ENCODE measurements at places on chromosomes 3 and 15.

DNA sequence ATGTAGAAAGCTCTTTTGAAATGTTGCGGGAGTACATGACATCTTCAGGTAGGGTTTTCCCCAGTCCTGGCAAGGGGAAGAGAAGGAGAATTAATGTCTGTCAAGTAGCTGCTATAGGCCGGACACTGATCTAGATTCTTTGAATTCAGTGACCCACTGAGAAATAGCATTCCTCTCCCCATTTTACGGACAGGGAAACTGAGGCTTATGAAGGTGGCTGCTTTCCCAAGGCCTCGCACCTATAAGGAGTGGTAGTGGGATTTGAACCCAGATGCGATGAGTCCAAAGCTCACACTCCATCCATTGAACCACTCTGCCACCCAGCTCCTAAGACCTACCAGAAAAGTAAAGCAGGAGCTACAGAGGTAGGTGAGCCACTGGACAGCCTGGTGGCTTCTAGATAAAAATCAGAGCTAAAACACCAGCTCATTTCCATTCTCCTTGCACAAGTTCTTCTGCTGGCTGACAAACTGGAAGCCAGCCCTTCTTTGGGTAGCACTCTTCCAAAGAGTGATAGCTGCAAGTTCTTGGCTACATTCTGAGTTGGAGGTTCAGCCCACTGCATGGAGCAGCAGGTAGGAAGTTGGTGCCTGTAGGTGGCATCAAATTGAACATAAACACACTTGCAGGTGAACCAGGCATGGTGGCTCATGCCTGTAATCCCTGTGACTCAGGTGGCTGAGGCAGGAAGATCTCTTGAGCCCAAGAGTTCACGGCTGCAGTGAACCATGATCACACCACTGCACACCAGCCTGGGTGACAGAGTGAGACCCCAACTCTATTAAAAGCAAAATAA, 22.0 kb downstream of the ZNF710 start:
- no peak for DNase-seq

GRCh38 chr15:50418041-50418583, 6.1 kb upstream of the USP8 start:
- DNase-seq = no peak

- no peak for DNase-seq
Measured at GRCh38 chr15:23670970-23671369, 16.1 kb downstream of the NDN start.

DNA sequence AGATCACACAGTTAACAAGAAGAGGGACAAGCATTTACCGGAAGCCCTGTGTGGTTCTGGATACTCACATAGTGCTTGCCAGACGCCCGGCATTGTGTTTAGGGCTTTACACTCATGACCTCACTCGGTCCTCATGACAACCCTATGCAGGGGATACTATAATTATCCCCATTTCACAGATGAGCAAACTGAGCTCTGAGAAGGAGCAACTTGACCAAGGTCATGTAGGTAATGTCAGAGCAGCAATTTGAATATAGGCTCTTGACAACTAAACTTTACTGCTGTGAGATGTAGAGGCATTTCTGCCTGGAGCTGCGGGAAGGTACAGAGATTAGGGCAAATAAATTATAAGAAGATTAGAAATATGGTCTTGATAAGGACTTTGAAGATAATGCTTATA, 70.0 kb downstream of the SAMMSON start:
- no peak for DNase-seq

- no peak for DNase-seq
Measured at GRCh38 chr3:157204431-157204830, 44.5 kb upstream of the CCNL1 start.

DNA sequence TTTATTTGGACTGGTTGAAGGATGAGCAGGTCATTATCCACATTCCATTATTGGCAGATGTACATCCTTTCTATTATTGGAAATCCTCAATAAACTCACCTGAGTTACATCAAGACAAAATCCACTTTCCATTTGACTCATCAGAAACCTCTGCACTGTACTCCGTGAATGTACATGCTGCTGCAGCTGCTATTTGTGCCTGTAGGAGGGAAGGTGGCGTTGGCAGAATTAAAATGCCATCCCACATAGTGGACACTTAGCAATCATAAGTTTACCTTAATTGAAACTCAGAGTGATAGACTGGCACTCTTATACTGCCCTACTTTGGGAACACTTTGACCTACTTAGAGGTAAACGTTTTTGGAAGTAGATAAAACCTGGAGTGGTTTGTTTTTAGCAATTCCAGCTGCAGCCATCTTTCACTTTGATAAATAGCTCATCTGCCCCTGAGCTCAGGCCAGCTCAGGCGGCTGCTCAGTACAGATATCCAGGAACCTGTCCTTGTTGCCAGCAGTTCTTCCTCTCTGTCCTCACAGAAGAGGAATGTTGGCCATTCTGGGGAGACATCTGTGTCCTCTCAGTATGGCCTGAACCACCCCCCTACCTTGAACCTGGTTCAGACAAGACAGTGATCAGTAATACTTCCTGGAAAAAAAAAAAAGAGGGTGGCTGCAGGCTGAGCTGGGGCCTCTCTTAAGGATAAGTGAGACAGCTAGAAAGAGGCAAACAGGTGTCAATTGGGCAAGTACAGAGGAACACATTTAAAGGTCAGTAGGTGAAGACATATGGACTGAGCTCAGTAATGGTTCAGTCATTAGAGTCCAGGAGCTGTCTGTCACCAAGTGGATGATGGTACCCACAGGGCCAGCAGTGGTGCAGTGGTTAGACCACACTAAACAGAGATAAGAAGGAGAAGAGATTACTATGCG, 153.4 kb upstream of the UMPS start:
- DNase-seq = no peak

DNA sequence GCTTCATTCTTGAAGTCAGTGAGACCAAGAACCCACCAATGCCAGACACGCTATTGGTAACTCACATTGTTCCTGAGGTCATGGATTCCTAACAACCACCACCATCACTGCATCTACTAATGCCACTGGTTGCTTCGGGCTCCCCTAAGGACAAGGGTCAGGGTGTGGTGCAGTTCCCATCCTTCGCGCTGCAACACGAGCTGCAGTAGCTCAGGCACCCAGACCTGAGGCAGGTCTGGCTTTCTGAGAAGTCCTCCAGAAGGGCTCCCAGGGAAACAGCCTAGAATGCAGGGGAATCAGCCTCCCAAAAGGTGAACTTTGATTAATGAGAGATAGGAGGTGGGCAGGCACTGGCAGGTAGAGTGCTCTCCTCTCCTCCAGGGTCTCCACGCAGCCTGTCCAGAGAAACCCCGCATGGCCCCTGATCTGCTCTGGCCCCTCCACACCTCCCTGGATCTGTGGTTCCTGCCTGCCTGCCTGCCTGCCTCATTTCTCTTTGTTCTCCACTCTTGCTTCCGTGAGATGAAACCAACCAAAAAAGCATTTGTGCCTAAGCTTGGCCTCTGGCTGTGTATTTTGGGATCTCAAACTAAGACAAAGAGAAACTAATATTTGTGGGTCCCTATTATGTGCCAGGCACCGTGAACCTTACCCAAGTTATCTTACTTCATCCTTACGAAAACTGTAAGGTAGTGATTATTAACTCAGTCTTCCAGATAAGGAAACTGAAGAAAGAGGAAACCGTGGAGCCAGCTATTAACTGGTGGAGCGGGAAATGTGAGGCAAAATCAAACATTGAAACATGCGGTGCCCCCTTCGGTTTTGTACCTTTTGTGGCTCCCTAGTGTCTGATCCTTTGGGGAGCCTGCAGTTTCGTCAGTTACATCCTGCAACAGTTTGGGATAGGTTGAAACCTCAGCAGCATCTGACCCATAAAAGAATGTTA, 43.9 kb upstream of the USP3 start:
- no peak for DNase-seq

DNA sequence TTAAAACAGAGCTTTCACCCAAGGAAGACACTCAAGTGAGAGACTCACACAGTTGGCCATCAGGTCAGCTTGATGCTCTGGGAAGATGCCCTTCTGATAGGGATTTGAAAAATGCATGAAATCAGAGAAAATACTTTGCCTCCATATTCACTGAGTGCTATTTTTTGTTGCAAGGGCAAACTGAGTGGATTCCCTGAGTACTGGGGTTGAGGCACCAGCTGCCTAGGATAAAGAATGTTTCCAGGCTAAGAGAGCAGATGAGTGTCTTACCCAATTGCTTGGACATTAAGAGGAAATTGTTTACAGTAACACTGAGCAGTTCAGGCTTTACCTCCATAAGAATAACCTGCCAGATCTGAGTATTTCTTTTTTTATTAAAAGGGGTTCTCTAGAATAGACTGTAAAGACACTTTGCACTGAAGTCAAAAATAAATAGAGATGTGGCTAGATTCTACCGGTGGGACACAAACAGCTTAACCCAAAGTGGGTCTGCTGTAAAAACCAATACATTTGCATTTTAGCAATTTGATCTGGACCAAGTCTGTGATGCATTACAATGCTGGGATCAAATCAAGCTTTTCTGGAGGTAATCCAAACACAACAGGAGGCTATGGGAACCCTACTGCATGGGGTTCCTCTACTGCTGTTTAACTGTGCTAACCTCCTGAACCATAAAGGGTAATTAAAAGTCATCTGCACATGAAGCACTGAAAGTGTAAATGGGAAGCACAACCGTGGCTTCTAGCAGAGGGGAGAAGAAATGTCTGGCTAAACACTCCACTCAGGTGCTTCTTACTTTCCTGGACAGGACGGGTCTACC, 238.8 kb upstream of the WNT5A start:
- no peak for DNase-seq

DNA sequence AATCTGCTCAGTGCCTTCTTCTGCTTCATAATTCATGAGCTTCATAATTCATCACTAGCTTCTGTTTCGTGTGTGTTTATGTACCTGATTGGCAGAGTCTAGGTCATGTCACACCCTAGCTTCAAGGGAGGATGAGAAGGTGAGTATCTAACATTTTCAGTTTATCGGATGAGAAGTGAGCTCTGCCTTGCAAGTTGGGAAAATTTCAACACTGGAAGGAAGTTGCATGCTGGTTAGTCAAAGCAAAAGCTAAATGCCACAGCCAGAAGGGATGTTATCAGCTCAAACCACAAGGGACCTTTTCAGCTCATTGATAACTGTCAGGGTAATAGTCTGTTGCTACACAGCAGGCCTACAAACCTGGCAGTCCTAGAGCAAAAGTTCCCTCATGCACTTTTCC, 7.3 kb upstream of the TNFSF10 start:
- no peak for DNase-seq

DNA sequence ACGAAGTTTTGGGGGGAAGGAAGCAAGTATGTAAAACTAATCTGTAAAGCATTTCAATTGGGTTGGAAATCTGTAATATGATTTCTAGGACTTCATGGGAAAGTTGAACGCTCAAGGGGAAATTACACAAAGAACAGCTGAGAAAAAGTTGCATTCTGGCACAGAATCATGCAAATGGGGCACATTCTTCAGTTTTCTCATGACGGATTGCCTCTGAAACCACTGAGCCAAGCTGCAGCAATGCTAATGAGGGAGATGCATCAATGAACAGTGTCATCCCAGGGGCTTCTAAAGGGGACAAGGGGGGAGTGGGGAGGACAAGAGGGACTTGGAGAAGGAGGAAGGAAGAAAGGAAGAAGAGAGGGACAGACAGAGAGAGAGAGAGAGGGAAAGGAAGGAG, 291.4 kb upstream of the ATP11B start:
- no peak for DNase-seq

DNA sequence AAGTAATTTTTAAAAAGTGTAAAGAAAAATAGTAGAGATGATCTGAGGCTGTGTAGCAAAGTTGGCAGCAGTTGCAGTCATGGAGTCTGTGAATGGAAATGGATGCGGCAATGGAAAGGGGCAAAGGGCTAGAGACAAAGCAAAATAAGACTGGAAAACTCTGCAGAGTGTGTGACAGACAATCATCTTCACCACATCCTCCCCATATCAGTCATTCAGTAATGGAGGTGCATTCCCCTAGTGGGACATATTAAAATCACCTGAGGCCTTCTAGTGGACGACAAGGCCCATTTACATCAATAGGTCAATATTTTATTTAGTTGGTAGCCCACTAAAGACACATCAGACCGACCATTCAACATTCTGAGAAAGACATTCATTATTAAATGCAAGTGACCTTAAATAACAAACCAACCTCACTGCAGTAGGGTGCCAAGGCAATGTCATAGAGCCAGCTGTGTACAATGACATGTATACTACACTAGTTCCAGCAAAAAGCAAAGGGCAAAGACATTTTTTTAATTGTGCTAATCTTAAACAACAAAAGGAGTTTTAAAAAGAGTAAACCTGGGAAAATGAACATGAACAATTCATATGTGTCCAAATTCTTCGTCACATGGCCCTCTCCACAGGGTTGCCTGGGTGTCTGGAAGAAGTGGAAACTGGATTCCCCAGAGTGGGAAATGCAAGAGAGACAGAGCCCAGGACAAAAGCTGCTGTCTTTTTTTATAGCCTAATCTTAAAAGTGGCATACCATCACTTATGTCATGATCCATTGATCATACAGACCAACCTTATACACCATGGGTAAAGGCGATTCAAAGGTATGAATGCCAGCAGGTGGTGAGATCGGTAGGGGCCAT, 15.6 kb upstream of the RAP2B start:
- no peak for DNase-seq

- no peak for DNase-seq
Measured at GRCh38 chr3:14446988-14447570, 44.7 kb downstream of the SLC6A6 start.

GRCh38 chr15:92920595-92921161, 20.6 kb downstream of the CHD2 start:
- no peak for DNase-seq

DNA sequence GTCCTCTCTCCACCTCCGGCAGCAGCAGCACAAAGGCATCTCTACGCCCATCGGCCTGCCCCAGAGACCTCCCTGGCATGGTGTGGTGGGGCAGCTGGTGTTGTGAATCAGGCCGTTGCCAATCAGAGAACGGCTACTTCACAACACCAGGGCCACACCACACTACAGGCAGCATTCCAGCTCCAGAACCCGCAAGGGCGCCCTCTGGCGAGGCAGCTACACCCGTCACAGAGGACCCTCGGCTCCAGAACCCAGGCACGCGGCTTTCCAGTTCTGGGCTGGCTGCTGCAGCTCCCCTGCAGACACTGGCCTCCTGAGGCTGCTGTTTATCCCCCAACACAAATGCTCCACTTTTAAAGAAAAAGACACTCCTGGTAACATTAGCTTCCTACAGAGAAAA, 127.5 kb upstream of the TOPAZ1 start:
- DNase-seq = peak; percentile 11

DNA sequence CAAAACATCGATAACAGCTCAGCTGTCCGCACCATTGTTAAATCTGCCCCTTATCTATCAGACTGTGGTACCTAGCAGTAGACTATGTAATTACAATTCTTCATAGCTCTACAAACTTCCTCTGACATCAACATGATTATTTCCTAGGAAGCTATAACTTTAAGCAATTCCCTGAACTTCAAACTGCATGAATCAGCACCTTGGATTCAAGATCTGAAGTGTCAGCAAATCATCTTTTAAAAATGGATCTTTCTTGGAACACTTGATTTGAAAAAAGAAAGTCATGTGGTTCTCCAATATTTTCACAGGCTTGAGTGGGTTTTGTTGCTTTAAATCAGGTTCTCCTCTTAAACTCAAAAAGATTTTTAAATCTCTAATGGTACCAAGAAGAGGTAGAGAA, 680.7 kb upstream of the LMCD1 start:
- no peak for DNase-seq
